ENCODE measurements at places on chromosomes 7 and 10.

DNA sequence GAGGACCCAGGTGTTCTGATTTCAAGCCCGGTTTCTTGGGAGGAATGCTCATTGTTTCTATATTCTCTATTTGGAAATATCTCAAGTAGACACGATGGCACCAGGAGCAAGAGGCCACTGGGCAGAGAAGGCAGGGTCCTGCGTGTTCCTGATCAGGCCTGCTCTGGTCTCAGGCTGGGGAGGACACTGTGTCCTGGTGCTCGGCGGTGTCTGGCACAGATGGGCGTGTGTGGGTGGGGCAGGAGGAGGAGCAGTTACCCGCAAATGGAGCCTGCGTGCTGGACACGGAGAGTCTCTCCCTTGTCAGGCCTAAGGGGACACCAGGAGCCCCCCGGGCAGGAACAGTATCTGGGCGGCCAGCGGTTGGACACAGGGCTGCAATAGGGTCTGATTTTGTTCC, 25.9 kb upstream of the GOLGA7B start:
- DNase-seq, result no peak

- no peak for DNase-seq
These were observed 17.9 kb downstream of the AFAP1L2 start for GRCh38 chr10:114386452-114386851.

DNA sequence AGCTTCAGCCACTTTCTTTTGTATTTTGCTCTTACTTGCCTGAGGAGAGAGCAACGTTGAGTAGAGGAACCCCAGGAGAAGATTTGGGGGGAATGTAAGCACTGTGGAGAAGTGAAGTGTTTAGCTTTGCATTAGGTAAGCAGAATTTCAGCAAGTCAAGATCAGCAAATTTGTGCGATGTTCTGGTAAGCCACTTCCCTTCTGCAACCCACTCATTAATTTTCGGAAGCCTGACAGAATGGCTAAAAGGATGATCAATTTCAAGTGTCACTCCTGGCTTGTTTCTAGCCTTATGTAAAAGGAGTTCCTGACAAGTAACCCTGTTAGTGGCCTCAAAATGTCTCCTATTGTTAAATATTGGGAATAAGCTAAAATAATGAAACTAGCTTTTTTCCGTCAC, 48.5 kb upstream of the NXPH1 start:
- no peak for DNase-seq

DNA sequence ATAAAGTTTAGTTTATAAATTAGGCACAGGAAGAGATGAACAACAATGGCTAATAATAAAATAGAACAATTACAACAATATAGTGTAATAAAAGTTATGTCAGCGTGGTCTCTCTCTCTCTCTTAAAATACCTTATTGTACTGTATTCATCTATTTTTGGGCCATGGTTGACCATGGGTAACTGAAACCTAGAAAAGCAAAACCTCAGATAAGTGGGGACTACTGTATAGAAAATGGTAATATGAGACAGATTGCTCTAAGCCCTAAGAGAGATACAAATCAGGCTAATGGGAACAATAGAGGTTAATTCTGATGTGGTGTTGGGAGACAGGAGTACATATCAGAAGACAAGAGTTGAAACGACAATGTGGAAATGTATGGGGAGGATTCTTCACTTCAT, 86.2 kb downstream of the ZNF365 start:
- no peak for DNase-seq

- no peak for DNase-seq
These were observed 327.9 kb downstream of the ACTR3B start for GRCh38 chr7:153087498-153087897.

DNA sequence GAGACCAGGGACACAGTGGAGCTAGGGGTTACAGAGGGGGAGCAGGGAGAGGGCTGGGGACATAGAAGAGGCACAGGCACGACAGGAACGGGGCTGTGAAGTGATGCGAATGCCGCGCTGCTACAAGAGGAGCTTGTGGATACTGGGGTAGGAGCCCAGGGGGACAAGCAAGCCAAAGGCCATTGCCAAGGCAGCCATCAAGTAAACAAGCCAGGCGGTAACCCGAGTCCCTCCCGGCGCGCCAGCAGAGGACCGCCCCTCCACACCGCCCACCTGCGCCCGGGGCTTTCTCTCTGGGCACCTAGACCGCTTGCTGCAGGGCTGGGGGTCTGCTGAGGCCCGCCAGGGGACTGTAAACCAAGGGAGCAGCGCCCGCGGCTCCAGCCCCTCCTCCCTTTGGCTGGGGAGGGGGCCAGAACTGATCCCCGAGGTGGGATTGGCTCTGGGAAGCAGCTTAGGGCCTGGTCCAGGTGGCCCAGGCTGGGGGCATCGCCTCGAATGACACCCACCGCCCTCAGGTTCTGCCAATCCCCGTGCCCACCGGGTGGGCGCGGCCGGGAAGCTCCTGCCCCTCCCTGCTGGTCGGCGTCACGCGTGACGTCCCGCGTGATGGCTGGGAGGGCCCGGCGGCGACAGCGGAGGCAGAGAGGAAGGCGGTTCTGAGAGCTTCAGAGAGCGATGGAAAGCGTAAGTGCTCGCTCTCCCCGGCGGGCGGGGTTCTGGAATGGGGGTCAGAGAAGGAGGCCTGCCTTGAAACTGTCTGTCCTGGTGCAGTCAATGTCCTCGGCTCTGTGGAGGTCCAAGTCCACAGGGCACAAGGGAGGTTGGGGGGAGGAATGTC, 982 bp downstream of the SFXN3 start:
- DNase-seq, result peak; percentile 74

- no peak for DNase-seq
These were observed 143.0 kb downstream of the NEURL1 start for GRCh38 chr10:103636492-103636891.

DNA sequence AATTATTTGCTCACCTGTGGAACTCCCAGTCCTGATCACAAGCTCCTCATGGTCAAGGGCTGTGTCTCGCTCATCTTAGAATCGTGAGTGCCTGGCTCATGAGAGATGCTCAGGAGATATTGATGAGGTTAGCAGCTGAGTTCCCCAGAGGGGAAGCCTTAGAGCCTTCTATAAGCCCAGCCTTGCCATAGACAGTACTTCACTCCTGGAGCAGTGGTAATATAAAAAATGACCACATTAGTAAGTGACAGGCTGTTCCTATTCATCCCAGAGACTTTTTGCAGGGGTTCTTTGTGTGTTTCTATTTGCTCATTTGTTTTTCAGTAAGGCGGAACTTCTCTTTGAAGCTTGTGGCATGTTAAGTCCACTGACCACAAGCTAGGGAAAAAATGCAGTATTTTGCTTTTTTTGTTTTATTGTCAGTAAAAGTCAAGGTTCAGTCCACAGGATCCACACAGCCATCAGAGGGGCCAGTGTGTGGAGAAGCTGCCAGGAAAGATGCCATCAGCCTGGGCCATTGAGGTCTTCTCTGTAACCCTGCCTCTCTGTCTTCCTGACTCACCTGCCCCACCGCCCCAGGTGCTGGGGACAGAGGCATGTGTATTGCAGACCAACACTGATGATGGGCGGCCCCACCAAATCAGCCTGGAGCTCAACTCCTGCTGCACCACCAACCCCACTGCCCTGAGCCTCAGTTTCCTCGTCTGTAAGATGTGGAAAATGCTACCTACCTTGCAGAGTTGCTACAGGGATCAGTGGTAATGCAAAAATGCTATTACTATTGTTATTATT, 36.4 kb upstream of the JCAD start:
- DNase-seq, result no peak

- DNase-seq, result no peak
These were observed 700 bp downstream of the NIPSNAP2 start for GRCh38 chr7:55965100-55965470.

DNA sequence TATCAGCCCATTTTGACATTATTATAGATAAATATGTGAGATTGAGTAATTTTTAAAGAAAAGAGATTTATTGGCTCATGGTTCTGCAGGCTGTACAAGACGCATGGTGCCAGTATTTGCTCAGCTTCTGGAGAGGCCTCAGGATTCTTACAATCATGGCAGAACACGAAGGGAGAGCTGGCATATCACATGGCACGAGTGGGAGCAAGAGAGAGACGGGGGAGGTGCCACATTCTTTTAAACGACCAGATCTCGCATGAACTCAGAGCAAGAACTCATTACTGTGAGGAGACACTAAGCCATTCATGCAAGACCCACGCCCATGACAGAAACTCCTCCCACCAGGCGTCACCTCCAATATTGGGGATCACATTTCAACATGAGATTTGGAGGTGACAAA, 40.1 kb upstream of the ZNF488 start:
- DNase-seq, result no peak

DNA sequence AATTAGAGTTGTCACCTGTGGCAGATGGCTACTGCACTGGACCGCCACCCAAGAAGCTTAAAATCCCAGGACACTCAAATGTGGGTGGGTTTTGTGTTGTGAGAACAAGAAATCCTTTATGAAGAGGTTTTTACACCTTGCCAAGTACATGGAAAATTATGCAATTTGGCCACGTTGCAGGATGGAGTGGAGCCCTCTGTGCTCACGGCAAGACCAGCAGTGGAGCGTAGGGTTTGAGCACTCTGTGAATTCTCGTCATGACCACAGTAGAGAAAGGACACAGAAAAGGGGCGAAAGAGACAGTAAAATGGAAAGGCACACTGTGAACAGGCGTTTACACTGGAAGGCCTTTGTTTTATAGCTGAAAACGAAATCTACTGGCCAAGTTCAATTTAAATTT, 222.6 kb downstream of the ADARB2 start:
- DNase-seq, result no peak

DNA sequence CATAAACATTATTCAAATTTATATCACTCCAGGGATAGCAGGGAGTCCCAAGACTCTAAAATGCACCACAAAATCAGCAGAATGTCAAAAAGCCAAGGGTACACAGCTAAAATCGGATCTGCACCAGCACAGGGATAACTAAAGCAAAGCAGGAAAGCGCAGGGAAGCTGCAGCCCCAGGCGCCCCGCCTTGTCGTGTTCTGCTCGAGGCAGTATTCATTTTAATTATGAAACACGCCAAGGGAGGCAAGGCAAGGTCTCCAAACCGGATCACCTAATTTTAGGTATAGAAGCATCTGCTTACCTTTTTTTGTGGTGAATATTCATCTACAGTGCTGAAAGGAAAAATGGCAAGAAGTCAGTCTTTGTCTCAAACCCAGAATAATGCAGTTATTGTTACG, 199.4 kb downstream of the RAPGEF5 start:
- no peak for DNase-seq

DNA sequence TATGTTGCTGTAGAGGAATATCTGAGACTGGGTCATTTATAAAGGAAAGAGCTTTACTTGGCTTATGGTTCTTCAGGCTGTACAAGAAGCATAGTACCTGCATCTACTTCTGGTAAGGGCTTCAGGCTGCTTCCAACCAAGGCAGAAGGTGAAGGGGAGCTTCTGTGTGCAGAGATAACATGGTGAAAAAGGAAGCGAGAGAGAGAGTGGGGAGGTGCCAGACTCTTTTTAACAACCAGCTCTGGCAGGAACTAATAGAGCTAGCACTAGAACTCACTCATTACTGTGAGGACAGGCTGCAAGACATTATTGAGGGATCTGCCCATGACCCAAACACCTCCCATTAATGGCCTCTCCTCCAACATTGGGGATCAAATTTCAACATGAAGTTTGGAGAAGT, 94.5 kb downstream of the KIF20B start:
- DNase-seq, result no peak

- no peak for DNase-seq
These were observed 79.5 kb downstream of the HIPK2 start for GRCh38 chr7:139698278-139698677.

DNA sequence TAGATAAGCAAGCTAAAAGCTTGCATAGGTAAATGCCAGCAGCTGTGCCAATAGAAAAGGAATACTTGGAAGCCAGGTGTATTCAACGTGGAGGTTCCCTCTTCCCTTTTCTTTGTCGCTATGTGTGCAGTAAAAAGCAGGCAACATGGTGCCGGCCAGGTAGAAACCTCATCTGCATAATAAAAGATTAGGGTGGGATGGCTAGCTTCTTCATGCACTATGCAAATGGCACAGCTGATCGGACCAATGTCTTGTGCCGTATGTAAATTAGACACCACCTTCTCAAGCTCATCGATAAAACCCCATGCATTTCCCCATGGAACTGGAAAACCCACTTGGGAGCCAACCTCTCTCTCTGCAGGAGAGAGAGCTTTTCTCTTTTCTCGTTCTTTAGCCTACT, 150.9 kb upstream of the FOXK1 start:
- DNase-seq, result no peak

- DNase-seq, result no peak
These were observed 180.6 kb upstream of the NPVF start for GRCh38 chr7:25408876-25409275.

GRCh38 chr10:2681891-2682290, 385.5 kb upstream of the PFKP start:
- DNase-seq, result no peak

GRCh38 chr7:940599-941408, 13.7 kb downstream of the ADAP1 start:
- DNase-seq, result no peak

All from cardiac muscle cell (in vitro differentiated cells and primary cell).